ENCODE measurements at places on chromosomes 7 and 10.

- no peak for DNase-seq
These were observed 233.0 kb upstream of the ZNF32 start for GRCh38 chr10:43881657-43882056.

DNA sequence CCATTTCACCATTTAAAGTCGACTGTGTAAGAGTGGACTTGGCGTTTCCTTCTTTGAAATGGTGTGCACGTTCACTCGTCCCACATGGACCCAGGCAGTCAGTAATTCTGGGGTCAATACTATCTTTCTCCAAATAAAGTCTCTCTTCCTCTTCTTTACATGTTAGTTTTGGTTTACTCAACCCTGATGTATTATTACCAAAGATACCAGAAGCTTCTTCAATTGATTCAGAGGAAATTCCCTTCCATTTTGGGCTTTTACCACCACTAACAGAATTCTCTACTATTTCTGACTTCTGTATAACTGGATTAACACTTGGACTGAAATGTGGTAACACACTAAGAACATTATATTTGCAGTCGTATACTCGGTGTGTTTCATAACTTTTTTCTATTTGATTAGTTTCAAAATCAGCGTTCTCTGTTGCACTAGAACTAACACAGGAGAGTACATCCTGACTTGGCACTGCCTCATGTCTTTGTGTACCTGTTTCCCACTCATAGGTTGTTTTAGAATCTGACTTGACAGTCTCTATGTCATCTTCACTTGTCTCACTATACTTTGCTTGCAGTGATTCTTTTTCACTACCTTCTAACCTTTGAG is 60.8 kb downstream of the LARP4B start:
- no peak for DNase-seq

- no peak for DNase-seq
These were observed 97.3 kb upstream of the COL1A2 start for GRCh38 chr7:94297397-94297838.

GRCh38 chr7:1103009-1103788 is 15.3 kb downstream of the GPER1 start:
- DNase-seq: no peak

DNA sequence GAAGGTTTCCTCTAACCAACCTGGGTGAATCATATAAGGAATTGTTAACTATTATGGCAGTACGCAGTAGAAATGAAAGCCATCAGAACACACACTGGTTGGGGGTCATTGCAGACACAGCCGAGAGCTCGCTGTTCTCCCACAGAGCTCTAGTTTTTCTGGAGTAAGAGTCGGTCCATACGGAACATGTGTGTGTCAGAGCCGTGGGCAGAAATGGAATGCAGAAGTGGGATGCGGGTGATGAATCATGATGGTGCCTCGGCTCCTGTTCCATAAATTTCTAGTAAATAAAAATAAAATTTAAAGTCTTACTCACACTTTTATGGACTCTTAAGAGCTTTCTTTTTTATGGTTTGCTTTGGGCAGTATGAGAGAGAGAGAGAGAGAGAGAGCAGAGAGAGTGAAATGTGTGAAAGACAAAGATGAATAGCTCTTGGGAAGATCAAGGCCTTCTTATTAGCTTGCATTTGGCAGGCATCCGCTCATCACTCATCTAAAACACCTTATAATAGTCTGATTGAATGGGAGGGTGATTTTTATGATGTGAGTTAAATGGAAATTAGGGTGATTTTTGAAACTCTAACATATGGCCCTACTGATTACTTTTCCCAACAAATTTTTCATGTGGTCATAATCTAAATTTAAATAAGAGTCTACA is 98.8 kb upstream of the PFKP start:
- no peak for DNase-seq

GRCh38 chr7:158973440-158973839 is 117.1 kb downstream of the DYNC2I1 start:
- peak; percentile 16 for DNase-seq

DNA sequence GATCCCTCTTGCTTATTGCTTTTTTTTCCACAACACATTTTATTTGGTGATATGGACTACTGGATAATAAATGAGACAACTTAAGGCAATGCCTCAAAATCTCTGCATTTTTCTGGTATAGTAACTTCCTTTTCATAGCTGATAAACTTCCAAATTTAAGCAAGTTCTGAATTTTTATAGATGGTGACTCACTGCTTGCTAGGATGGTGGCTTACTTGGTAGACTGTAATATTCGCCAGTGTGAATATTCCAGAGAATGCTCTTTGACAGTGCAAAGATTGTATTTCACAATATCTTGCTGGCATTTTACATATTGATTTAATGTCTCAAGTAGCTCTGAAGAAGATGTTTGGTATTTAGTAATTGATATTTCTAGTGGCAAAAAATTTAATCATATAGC is 472.4 kb downstream of the TFEC start:
- no peak for DNase-seq

GRCh38 chr10:133438711-133439273 is 14.4 kb upstream of the SPRN start:
- no peak for DNase-seq

GRCh38 chr10:22648547-22648961 is 65.8 kb downstream of the PIP4K2A start:
- DNase-seq: no peak

GRCh38 chr7:129690701-129691100 is 79.2 kb downstream of the NRF1 start:
- no peak for DNase-seq

GRCh38 chr7:39608278-39608677 is 15.1 kb upstream of the RALA start:
- no peak for DNase-seq

DNA sequence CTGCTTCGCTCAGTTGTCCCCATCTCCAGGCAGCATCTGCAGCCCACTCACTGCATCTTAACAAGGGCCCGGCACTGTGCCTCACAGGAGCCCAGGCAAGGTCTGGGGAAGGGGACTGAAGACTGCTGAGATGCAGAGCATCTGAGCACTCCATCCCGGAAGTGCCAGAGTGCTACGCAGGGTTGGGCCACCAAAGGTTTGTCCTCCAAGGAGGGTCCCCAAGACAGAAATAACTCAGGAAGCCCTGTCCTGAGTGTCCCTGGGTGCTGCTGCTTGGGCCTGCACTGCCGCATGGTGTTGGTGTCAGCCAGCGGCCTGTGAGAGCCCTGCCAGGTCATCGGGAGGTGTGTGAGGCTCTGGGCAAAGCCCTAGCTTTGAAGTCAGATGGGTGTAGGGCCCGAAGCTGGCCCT is 288.2 kb upstream of the ZMIZ1 start:
- no peak for DNase-seq

- DNase-seq: peak; percentile 35
These were observed 207.0 kb downstream of the MLLT10 start for GRCh38 chr10:21740989-21741388.

DNA sequence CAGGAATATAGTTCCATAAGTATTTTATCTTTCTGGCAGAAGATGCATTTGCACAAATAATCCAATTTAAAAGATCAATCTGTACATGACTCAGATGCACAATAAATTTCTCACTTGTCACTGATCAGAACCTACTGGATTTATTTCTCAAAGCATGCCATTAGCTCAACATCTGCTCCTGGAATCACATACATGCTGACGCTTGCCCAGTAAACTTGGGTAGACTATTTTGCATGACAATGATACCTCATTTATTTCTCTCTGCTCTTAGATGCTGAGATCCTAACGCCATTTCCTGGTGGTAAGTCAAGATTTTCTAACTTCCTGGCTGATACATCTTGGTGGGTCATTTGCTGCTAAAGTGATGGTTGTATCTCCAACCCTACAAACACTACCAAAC is 33.8 kb upstream of the C10orf120 start:
- DNase-seq: no peak

- DNase-seq: no peak
These were observed 102.0 kb downstream of the FAM53B start for GRCh38 chr10:124642088-124642710.

DNA sequence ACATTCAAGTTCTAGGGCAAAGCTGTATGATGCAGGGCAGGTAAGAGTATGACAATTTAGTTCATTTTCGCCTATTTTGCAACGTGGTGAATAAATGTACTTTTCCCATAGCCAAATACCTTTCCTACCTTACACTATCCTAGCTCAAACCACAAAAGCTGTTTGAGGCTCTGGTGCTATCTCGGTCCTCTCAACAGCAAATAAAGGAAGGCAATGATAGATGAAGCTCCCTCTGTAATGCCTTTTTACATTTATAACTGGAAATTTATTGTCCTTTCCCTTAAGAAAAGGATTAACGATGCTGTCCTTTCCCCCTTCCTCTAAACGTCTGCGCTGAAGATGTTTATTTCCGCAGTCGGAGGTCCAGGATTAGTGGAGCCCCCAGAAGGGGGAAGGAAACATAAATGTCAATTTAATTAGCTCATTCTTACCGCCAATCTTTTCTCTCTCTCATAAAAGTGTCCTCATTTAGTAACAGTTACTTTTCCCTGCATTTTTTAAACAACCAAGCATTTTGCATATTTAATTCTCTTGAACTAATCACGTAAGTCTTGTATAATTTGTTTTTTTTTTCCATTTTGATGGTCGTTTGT is 114.6 kb downstream of the PIP4K2A start:
- no peak for DNase-seq

GRCh38 chr7:91527460-91527859 is 263.2 kb downstream of the FZD1 start:
- DNase-seq: no peak

DNA sequence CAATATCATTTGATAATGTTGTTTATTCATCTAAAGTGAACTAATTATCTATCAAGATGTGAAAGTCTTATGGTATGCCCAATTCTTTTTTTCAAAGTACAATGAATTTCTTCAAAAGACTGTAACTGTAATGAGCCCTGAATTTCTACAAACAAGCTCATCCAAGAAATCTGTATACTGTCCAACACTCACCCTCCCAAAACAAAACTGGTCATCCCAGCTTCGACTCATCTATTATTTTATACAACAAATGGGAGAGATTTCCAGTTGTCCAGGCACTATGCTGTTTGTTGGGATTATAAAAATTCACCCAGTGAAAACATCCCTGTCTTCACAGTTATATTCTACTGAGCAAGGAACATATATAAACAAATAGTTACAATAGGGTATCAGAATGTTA is 806.9 kb downstream of the TNS3 start:
- no peak for DNase-seq

GRCh38 chr7:30433082-30433481 is 45.5 kb downstream of the NOD1 start:
- DNase-seq: no peak

DNA sequence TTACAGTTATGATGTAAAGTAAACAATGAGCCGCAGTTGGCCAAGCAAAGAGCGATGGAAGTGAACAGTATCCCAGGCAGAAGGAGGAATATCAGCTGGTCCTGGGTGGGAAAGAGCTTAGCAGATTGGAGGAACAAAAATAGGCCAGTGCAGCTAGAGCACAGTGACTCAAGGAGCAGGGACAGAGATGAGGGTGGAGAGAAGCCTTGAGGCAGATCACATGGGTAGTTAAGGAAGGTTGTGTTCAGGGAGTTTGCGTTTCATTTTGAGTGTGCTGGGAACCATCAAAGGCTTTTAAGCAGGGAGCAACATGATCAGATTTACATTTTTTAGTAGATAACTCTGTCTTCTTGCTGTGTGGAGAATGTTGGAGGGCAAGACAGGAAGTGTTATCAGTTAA is 113.6 kb downstream of the OAT start:
- DNase-seq: no peak

- no peak for DNase-seq
These were observed 1095.2 kb downstream of the KCNMA1 start for GRCh38 chr10:76542307-76542930.

Data from activated CD4-positive, alpha-beta T cell treated with anti-CD3 and anti-CD28 coated beads for 4 hours (primary cell).